ENCODE measurements at places on chromosomes 2 and 18. TPM values are rescaled to one million over a fixed set of nuclear protein-coding genes. Genes with fewer than 3 reads are reported as not detected.

- no peak for DNase-seq
Observed at GRCh38 chr2:10931710-10932255, 20.0 kb downstream of the KCNF1 start.

Gene IL1B
- total RNA-seq = 33.2 TPM

GRCh38 chr2:27024812-27025211, 8.0 kb upstream of the TMEM214 start:
- DNase-seq = no peak

Gene GRB14
- 2.5 TPM for total RNA-seq

DNA sequence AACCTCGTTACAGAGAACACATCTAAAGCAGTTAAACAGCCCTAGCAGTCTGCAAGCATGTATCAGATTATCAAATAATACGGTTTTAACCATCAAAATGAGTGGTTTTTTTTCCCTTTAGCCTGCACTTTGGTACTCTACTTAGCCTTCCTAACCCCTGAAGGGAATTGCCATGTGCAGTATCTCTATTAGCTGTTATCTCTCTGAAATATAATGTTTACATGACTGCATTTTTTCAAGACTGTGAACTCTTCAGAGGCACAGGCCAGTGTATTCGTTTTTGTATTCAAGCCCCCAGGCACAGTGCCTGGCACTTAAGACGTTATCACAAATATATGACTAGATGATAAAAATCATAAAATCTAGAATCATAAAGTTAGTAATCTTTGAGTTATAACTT, 509.5 kb downstream of the PARD3B start:
- DNase-seq = no peak

DNA sequence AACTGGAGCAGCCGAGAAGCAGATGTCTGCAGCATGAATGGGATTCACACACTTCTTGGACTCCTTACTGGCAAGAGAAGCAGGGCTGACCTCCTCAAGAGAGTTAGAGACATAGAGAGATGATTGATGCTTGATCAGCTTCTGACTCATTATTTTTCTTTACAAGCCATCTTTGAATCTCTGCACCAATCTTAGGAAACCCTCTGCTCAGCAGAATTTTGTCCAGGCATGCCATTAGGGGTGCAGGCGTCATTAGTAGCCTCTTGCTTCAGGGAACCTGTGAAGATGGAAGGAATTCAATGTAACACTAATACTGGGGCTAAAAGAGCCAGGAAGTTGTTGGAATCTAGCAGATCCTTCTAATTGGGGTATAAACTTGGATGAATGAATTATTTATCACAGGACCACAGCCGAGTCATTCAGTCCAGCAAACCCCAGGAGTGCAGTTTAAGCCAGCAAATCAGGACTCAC, 151.8 kb downstream of the MGAT5 start:
- no peak for DNase-seq

Gene RTP5
- total RNA-seq = not detected

DNA sequence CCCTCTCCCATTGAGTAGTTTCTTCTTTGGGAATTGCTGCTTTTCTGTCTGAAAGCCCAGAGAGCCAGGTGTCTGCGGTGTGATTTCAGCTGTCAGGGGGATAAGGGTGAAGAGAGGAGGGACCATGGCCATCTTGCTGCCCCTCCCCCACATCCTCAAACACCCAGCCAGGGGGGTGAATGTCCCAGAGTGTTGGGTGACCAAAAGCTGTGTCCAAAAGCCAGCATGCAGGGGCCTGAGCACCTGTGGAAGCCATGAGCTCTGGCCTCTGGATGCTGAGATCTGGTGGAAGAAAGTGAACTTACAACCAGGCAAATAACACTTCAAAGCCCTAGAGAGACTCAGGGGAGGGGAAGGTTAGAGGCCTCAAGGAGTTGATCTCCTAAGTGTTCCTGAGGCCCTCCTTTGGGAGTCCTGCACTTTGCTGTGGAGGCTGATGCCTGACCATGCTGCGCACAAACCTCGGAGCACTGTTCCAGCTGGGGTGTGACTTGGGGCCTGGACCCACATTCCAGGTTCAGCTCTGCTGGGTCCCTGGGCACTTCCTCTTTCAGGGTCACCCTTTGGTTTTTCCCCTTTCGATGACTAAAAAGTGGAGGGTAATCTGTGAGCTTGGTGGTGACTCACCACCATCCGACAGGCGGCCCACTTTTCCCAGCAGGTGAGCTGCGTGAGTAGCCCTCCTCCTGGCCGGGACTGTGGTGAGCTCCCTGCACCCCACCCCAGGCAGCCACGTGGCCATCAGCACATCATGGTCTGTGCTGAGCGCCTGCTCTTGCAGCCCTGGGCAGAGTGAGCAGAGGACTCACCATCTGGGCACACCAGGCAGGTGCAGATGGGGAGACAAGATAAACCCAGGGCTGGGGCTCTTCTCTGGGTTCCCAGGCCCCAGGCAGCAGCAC, 66.8 kb upstream of the FOSL2 start:
- DNase-seq = no peak

Gene RAB27B
- 16.6 TPM for total RNA-seq

Gene CROCC2
- total RNA-seq = 0.09 TPM

- DNase-seq = peak; percentile 51
Observed at GRCh38 chr2:217836901-217837491, 165.8 kb downstream of the TNS1 start.

Gene RBMS1
- total RNA-seq = 36.2 TPM

Gene SUCLG1
- total RNA-seq = 83.3 TPM

GRCh38 chr2:165522719-165523118, 53.2 kb downstream of the CSRNP3 start:
- DNase-seq = no peak

Gene SETBP1
- 36.2 TPM for total RNA-seq

- DNase-seq = no peak
Observed at GRCh38 chr2:100185105-100185504, 42.7 kb upstream of the AFF3 start.

DNA sequence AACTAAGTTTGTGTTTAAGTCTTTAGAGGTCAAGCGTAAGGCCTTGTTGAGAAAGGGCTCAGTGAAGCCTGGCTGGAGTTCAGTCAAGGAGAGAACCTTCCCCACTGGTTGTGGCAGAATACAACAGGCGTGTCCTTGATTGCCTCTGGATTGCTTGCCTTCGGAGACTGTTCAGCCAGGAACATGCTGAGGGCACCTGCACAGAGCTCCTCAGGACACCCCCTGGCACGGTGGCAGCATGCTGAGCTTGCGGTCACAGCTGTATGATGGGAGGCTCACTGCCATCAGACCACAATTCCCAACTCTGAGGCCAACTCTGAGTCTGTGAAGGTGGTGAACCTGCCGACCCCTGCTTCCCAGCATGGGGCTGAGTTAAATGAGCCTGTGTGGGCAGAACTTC, 130.0 kb downstream of the LPIN1 start:
- no peak for DNase-seq

Gene MRPL33
- total RNA-seq = 78.5 TPM

Gene CFAP65
- total RNA-seq = 0.29 TPM

- DNase-seq = no peak
Observed at GRCh38 chr2:72843301-72843700, 17.5 kb upstream of the EXOC6B start.

Gene PKDCC
- 128 TPM for total RNA-seq

DNA sequence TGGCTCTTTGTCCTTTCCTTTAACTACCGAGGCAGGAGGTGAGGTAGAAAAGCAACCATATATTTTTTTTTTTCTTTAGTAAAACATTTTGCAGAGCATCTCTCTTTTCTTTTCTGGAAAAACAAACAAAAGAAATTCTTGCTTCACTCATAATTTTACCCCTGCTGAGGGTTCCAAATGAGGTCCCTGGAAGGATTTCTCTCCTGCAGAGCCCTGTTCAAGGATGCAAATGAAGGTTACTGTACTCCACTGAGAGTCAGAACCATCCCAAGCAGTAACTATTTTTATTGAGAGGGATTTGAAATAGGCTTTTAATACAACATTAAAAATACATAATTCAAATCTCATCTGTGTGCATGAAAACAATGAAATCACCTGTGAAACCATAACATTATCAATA, 19.5 kb upstream of the MYO1B start:
- DNase-seq = no peak

GRCh38 chr2:231523451-231524285, 6.6 kb downstream of the NMUR1 start:
- DNase-seq = no peak

GRCh38 chr2:128512379-128513115, 193.9 kb upstream of the HS6ST1 start:
- no peak for DNase-seq
